ENCODE measurements at places on chromosomes 6 and 20. TPM values are rescaled to one million over a fixed set of nuclear protein-coding genes. Genes with fewer than 3 reads are reported as not detected.
A peak's percentile ranks its signal among the peaks of the same experiment; 100 is the strongest.

DNA sequence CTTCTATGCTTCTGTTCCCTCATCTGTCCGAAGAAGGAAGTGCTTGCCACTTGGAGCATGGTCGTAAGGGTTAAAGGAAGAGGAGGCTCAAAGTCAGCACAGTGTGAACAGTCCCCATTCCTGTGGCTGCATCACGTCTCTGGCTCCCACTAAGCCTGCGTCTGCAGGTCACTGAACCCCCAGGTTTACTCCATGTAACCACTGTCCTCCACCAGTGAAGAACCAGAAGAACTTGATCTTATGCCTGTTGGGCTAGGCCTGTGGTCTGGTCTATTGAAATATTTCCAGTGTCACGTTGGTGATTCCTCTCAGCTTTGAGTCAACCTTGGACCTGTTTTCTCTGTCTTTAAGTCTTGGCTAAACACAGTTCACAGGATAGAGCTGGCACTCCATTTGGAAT is 45.9 kb upstream of the SCP2D1 start:
- peaks cover 3% of the 10 kb centered on the region for H3K27me3 ChIP-seq
- 0 out of 2 replicates have a peak, but pooled peaks cover 4% of the 10 kb centered on the region for H3K36me3 ChIP-seq
- DNase-seq = no peak
- H3K4me1 ChIP-seq = no peaks in the 10 kb centered on the region

- peaks cover 11% of the 10 kb centered on the region for H3K36me3 ChIP-seq
- DNase-seq = peak; percentile 82
- H3K4me1 ChIP-seq = peaks cover 82% of the 10 kb centered on the region
- H3K27ac ChIP-seq = peak overlapping the region; percentile 93
- peak overlapping the region; percentile 77 for H3K4me3 ChIP-seq
- peaks cover 2% of the 10 kb centered on the region for H3K27me3 ChIP-seq
Measured at GRCh38 chr6:108651340-108652227, 90.9 kb downstream of the FOXO3 start.

The OTOR gene
- total RNA-seq = not detected

The SLC35B3 gene
- 27.9 TPM for total RNA-seq

The RBPJL gene
- not detected for total RNA-seq

DNA sequence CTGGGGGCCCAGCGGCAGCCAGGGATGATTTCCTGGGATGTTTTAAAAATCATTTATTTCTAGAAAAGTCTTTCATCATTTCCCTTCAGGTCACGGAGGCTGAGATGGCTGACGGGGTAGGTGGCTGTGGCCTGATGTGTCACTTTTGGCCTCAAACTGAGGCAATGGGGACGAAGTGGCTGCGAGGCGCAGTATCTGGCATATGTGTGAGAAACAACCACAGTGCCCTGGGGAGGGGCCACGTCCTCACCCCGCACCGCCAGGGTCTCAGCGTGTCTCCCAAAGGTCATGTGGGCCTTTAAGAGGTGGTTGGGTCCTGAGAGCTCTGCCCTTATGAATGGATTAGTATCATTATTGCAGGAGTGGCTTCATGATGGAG is 120.0 kb downstream of the CEBPB start:
- 0 out of 2 replicates have a peak overlapping the region, but pooled peaks have one; percentile 40 for H3K27ac ChIP-seq
- no peak overlapping the region for H3K4me3 ChIP-seq
- H3K36me3 ChIP-seq = no peaks in the 10 kb centered on the region
- peaks cover 62% of the 10 kb centered on the region for H3K4me1 ChIP-seq
- no peaks in the 10 kb centered on the region for H3K27me3 ChIP-seq

DNA sequence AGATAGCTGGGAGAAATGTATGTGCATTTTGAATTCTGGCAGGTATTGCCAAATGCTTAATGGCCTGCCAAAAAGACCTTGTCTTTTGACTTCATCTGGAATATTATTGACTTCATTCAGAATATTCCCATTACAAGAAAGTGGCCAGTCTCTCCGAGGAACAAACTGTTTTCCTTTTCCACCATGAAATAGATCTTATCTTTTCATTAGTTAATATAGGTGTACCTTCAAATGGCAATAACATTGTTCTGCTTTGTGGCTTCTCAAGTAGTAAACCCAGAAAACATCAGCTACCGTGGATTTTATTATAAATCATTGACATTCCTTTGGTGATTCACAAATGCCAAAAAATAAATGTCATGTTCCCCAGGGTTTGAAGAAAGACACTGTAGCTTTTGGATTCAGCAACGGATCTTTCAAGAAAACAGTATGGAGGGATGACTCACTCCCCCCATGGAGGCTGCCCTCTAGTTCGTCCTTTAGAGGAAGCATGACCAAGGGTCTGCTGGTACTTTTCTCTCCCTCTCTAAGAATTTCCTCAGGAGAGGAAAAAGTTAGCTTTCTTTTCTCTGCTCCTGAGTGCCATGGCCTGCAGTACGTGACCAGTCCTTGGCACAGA is 1.1 kb upstream of the RNF182 start:
- peaks cover 22% of the 10 kb centered on the region for H3K4me1 ChIP-seq
- H3K36me3 ChIP-seq = no peaks in the 10 kb centered on the region
- H3K27ac ChIP-seq = peak overlapping the region; percentile 78
- peaks cover 1% of the 10 kb centered on the region for H3K27me3 ChIP-seq
- DNase-seq = peak; percentile 75

The CTAGE9 gene
- not detected for total RNA-seq

DNA sequence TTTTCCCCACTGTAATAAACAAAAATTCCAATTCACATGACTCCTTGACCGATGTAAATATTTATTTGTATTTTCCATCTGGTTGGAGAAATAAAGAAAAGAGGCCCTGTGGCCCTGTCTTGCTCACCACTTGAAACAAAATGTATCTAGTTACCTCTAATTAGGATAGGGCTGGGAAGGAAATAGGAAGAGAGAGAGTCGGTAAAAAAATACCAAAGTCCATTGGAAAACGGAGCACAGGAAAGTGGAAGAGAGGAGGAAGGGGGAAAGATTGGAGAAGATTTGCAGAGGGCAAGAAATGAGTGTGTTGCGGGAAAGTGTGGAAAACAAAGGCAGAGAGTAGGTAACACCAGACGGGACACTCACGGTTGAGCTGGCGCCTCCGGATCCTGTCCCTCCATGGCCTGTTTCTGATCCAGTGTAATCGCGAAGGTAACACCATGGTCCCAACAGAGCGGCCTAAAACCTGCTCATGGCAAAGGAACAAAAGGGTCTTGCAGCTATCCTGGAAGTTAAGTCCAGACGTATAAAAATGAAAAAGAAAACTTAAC is 105.8 kb upstream of the RIPOR2 start:
- no peaks in the 10 kb centered on the region for H3K36me3 ChIP-seq
- H3K27ac ChIP-seq = no peak overlapping the region
- H3K4me3 ChIP-seq = no peak overlapping the region
- no peak for DNase-seq

The GNMT gene
- not detected for total RNA-seq

GRCh38 chr6:84967389-84967788 is 203.0 kb upstream of the TBX18 start:
- H3K27ac ChIP-seq = no peak overlapping the region
- no peaks in the 10 kb centered on the region for H3K4me1 ChIP-seq
- H3K27me3 ChIP-seq = peaks cover 8% of the 10 kb centered on the region

DNA sequence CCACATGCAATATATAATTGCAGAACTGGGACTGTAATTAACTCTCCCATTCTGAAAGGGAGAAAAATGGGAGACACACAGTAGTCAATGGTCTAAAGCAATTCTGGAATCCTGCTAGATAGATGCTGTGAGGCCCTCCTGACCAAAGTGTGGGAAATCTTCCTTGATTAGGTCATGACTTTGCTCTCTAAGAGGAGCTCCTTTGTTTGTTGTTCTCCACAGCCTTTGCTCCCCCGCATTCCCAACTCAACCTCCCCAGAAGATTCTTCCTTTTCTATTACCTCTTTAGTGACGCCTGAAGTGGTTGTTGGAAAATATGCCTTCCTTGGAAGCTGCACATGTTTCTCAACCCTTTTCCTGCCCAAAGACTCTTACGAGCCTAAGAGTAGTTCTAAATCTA is 28.8 kb upstream of the LIN28B start:
- no peaks in the 10 kb centered on the region for H3K4me1 ChIP-seq
- DNase-seq = no peak
- peaks cover 6% of the 10 kb centered on the region for H3K27me3 ChIP-seq
- no peaks in the 10 kb centered on the region for H3K36me3 ChIP-seq
- H3K27ac ChIP-seq = no peak overlapping the region

- no peak for DNase-seq
- peaks cover 9% of the 10 kb centered on the region for H3K27me3 ChIP-seq
- no peaks in the 10 kb centered on the region for H3K36me3 ChIP-seq
- H3K4me3 ChIP-seq = no peak overlapping the region
- H3K4me1 ChIP-seq = no peaks in the 10 kb centered on the region
- H3K27ac ChIP-seq = no peak overlapping the region
Measured at GRCh38 chr6:41222513-41222912, 5.6 kb upstream of the TREML4 start.

DNA sequence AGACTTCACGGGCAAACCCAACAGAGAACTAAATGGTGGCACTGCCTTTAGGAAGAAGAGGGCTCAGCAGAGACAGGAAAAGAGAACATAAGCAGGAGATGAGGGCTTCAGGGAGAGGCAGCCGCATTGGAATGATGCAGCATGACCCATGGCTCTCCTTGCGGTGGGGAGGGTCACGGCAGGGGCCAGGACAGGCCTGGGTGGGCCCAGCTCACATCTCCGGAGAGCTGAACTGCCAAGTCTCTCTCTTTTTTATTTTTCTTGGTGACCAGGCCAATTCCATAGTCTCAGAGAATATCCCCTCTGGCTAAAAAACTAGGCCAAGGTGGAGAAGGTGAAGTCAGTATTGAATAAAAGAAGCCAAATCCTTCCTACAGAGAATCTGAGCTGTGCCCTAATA is 77.5 kb upstream of the TRAF3IP2 start:
- H3K36me3 ChIP-seq = peaks cover 42% of the 10 kb centered on the region
- H3K27me3 ChIP-seq = peaks cover 2% of the 10 kb centered on the region
- DNase-seq = no peak

Measured in HFFc6 (cell line).